ENCODE measurements at places on chromosomes 1 and 21.

DNA sequence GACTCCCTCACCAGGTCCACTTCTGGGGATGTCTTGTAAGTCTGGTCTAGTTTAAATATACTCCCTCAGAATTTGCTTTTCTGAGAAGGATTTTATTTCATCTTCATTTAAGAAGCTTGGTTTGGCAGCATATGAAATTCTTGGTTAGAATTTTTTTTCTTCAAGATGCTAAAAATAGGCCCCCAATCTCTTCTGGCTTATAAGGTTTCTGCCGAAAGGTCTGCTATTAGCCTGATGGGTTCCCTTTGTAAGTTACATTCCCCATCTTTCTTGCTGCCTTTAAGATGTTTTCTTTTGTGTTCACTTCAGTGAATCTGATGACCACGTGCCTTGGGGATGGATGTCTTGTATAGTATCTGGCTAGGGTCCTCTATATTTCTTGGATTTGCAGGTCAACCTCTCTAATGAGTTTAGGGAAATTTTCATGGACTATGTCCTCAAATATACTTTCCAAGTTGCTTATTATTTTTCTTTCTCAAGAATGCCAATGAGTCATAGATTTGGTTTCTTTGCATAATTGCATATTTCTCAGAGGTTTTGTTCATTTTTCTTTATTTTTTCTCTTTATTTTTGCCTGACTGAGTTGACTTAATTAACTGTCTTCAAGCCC is 19.4 kb downstream of the TCP10L start:
- DNase-seq, result no peak

DNA sequence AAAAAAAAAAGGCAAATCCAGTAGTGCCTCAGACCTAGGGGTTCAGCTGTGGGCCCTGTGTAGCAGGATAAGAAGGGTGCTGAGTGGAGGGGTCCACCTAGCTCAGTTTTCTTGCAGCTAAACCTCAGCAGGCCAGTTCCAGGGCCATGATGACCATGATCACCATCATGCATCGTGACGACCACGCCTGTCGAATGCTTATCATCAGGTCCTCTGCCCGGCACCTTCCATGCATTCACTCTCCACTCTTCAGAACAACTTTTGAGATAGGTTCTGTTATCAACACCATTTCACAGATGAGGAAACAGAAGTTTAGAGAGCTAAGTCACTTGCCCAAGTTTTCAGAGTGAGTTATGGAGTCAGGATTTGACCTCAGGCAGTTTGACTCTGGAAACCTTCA is 54.9 kb downstream of the ACBD3 start:
- no peak for DNase-seq

DNA sequence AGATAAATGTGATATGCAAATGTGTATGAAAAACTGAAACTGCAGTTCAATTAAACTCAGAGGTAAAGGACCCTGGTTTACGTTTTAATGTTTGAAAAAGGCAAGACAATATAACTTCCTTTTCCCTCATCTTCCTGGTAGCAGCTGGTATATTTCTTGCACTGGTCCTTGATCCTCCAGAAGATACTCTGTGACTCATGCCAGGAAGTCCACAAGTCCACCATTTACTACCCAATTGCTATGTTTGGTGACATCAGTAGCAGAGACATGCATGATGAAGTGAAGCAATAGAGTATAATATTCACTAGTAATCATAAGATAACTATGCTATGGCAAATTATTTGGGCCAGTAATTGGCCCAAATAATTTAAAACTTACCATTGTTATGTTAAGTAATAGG is 774.5 kb upstream of the NEGR1 start:
- DNase-seq, result no peak

DNA sequence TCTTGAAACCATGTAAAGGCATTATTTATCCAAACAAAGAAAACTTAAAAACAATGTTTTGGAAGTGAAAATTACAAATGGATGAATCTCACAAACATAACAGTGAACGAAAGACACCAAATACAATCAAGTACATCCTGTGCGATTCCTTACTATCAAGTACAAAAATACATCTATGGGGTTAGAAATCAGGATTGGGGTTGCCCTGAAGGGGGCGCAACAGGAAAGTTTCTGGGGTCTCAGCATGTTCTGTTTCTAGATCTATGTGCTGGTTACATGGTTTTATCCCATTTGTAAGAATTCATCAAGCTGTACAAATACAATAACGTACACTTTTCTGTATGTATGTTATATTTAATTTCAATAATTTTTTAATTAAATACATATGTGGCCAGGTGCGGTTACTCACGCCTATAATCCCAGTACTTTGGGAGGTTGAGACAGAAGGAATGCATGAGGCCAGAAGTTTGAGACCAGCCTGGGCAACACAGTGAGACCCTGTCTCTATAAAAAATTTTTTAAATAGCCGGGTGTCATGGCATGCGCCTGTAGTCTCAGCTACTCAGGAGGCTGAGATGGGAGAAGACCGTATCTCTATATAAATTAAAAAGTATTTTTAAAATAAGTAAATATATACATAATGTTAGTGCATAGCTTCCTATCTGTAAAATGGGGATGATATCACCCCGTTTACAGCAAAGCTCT is 121.5 kb upstream of the SOD1 start:
- DNase-seq, result no peak

DNA sequence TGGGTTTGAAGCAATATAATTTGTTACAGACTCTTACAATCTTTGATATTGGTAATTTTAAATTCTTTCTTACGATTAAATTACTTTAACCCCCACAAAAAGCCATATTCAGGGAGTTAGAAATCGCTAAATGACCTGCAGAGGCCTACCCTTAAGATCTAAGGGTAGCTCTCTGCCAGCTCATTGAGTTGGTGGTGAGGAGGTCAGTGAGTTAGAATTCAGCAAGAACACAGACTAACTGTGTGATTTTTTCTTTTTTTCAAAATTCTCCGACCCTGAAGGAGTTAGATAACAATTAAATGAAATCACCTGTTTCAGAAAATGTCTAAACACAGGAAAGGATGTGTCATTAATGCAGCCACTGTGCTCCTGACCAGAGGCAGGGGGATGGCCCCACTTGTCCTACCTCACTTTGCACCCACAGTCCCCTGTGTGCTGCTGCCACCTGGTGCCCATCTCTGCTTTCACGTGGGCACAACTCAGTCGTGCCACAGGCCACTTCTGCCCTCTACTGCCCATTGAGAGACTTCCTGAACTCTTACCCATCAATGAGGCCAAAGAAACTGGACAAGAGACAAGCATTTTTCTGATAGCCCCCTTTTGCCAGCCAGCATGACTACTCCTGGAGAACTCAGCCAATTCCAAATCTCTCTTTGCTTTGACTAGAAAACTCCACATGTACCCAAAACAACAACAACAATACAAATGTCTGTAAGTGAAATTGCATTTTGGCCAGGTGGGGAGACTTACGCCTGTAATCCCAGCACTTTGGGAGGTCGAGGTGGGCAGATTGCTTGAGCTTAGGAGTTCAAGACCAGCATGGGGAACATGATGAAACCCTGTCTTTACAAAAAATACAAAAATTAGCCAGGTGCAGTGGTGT is 8.4 kb downstream of the CFAP45 start:
- peak; percentile 71 for DNase-seq

- DNase-seq, result no peak
These were observed 9.8 kb downstream of the EDN2 start for GRCh38 chr1:41474490-41475271.

- DNase-seq, result no peak
These were observed 58.3 kb downstream of the UBE2T start for GRCh38 chr1:202283379-202283844.

- DNase-seq, result no peak
These were observed 203.8 kb upstream of the POU3F1 start for GRCh38 chr1:38250356-38250755.

DNA sequence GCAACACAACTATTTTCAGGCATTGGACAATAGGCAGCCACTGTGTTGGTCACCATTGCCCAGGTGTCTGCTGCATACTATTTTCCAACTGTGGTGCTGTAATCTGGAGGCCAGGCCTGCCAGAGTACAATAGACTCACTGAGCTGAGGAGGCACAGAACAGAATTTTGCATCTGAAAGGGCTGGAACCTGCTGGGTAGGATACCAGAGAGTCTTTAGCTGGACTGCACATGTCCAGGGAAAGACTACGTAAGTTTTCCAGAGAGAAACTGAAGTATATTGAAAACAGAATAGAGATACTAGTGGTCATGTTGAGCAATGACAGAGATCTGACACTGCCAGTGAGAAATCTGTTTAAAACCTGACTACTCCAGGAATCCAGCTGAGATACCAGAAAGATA is 200.8 kb downstream of the RASAL2 start:
- no peak for DNase-seq

DNA sequence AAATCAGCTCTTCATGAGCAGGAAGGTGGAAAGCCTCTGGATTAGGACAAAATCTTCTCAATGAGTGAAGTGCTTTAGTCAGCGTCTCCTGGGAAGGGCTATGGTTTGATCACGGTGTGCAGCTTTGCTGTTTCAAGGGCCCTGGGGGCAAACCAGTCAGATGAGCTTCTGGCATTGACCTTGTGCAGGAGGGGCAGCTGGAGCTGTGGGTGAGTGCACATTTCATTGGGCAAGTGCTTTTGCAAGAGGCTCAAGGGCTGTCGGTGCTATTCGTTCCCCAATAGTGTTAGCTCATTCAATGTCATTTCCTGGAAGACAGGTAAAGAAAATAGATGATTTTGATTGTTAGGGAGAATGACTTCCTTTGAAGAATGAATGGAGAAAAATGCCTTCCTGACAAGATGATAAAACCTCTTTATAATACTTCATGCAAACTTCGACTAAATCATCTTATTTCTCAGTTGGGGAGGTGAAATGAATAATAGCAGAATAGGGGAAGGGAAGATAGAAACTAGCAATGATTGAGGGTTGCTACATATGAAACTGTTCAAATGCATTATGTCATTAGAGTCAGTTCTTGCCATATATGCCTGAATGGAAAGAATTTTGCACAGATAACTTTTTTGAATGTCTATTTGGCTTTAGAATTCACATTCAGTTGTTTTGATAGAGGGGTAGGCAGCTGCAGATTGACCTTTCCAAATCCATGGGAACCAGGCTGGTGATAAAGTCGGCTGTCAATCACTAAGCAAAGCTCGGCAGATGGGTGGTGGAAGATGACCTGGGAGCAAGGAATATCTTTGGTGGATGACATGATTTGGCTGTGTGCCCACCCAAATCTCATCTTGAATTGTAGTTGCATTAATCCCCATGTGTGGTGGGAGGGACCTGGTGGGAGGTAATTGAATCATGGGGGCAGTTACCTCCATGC is 12.9 kb upstream of the DISC1 start:
- DNase-seq, result no peak

DNA sequence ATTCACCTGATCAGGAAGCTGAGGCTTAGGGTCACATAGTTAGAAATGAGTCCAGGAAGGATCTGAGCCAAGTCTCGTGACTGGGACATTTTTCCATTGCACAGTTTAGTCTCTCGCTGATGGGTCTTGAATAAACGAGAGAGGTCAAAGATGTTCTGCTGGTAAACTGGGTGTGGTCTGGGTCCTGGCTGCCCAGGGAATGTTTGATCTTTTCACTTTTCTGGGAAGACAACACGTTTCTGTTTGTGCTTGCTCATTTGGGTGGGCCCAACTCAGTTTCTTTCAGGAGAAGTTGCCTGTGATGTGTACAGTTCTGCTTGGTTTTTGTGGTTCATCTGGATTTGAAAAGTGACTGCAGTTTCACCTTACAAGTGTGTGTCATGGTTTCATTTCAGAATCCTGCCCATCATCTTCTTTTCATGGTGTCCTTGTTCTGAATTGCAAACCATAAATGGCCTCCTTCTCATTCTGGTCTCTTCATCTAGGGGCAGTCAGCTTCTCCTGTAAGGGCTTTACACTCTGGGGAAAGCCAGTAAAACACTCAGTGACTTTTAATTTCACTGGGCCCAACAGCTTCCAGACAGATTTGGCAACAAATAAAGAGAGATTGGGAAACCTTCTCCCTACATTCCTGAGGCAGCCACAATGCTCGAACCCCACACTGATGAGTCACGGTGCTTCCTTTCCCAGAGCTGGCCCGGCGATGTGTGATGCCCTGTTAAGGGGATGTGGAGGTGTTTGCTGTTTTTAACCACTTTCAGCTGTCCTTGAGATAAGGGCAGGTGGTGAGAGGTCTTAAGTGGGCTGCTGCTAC is 7.2 kb upstream of the TACSTD2 start:
- DNase-seq, result no peak

- DNase-seq, result no peak
These were observed 585.4 kb upstream of the PLXNA2 start for GRCh38 chr1:208829595-208829994.

DNA sequence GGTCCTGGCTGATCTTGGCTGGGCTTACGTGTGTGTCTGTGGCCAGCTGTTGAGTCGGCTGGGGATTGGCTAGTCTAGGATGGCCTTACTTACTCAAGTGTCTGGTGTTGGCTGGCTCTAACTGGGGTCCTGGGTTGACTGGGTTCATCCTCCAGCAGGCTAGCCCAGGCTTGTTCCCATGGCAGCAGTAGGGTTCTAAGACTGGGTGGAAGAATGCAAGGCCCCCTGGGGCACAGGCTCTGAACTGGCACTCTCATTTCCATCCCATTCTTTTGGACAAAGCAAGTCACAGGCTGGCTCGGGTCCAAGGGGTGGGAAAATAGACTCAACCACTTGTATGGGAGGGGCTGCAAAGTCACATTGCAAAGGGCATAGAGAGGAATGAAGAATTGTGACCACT is 7.9 kb upstream of the OPRD1 start:
- DNase-seq, result no peak

- no peak for DNase-seq
These were observed 35.8 kb upstream of the PRSS38 start for GRCh38 chr1:227779685-227780084.

- no peak for DNase-seq
These were observed 2.9 kb downstream of the ARF1 start for GRCh38 chr1:228085287-228085951.

- DNase-seq, result no peak
These were observed 204.7 kb upstream of the PROX1 start for GRCh38 chr1:213782941-213783672.

DNA sequence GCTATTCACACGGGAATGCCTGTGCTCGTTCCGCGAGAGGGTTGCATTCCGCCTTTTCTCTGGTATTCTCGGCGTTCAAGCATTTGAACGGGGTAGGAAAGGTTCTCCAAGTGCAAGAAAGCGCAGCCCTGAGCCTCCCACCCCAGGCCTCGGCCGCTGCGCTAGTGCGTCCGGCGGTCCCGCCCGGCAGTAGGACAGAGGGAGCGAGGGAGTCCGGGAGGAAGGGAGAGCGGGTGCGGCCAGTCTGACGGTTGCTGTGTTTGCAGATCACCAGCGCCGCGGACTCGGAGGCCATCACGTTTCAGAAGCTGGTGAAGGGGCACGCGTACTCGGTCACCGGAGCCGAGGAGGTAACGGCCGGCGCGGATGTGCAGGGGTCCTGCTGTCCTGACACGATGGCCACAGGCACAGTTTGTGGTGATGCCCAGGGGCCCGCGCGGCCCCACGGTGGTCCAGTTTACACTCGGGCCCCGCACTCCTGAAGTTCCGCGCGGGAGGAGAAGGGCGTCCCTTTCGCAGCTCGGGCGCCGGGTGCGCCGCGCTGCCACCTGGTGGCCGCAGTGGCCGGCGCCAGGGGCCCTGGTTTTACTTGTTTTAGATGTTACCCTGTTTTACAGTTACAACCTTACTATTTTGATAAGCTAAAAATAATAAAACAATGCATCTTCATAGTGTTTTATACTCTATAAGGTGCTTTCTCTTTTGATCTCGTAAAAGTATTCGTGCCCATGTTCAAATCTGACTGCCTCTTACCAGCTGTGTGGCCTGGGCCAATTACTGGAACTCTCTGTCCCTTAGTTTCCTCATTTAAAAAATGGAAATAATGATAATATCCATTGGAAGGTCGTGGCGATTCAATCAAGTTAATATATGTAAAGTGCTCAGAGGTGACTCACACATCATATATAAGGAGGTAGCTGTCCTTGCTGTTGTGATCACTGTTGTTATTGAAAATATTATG is 36.7 kb downstream of the CAPN2 start:
- DNase-seq, result peak; percentile 2

All from NCI-H748 treated with DMSO at 0.1 percent for 48 hours (cell line).